ENCODE measurements at places on chromosomes 7 and 10.

DNA sequence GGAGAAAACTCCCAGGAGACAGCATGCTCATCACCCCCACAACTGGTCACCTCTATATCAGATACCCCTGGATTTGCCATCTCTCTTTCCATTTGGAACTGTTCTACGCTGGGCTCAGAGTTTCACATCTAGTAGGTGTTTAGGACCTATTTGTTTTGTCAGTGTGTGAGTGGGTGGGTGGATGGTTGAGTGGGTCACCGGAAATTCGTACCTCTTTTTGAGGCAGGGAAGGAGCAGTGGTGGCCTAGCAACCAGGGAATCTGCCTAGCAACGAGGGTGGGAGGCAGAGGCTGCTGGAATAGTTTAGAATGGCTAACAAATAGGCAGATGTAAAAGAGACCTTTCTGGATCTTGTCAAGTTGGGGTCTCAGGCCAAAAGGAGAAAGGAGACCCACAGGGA, 23.2 kb upstream of the SLF2 start:
- no peak for DNase-seq

GRCh38 chr10:117161386-117162033, 23.4 kb upstream of the VAX1 start:
- DNase-seq = no peak

DNA sequence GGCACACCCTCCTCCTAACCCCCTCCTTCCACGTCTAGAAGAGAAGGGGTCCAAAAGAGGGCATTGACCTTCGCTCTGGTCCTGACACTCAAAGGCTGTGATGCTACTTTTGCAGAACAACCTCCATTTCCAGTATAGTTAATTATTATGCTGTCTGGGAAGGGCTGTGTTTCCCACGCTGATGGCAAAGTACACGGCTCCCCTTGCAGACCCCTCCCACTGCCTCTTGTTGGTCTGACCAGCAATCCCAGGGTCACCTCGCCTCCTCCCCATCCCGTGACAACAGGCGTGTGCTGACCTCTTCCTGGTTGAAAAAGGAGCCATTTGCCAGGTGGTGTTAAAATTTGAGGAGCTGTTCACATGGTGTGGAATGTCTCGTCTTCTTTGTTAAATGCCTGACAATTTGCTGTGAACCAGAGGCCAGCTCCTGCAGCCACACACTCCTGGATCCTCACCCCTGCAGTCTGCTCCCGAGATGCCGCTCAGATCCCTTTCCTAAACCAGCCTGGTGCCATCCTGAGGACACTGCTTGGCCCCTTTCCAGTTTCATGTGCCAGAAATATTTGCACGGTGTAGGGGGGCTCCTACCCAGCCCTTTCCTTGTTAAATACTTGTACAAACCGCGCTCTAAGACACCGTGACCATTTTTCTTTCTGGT, 321.7 kb downstream of the WDR37 start:
- no peak for DNase-seq

- DNase-seq = no peak
These were observed 990.3 kb downstream of the KCNMA1 start for GRCh38 chr10:76647301-76647700.

GRCh38 chr7:5500056-5500776, 76.6 kb upstream of the TNRC18 start:
- DNase-seq = no peak

- peak; percentile 8 for DNase-seq
These were observed 43.5 kb downstream of the VTI1A start for GRCh38 chr10:112490545-112490944.

DNA sequence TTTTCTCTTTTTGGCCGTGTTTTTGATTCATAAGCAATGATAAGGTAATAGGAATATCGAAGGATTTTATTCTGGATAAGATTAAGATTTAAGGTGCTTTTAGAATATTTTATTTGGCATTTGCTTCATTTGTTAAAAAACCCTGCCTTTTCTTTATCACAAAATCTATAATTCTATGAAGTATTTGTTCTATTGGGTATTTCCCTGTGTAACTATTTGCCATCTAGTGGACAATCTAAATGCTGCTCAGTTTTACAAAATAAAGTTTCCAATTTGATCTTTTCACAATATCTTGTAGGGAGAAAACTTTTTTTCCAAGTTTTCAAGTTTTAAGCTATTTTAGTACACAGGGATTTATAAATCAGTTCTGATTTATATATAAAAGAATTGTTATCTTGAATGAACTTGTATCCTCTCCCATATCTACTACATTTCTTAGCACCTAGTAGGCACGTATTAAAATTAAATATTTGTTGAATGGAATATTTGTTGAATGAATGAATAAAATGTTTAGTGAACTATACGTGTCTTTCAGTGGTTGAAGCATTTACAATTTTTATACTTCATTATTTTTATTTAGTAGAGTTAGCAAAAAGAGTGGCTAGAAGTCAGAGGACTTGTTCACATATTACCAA, 26.5 kb downstream of the ANKRD7 start:
- no peak for DNase-seq

- no peak for DNase-seq
These were observed 24.6 kb upstream of the INMT start for GRCh38 chr7:30727061-30727945.

DNA sequence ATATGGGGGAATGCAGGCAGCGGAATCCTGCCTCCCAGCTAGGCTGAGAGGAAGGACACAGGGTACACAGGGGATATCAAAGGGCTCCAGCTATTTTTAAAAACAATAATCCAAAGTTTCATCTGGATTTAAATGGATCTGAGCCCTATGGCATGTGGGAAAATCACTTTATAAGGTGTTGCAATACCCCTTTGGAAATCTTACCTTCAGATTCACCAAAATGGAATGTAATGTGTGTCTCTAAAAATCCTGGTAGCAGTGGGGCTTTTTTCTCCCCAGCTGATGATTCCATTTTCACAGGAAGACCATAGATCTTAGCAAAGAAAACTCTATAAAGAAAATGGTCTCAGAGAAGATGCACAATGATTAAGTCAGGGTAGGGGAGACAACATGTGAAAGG, 722.2 kb downstream of the PARD3 start:
- DNase-seq = no peak

- DNase-seq = no peak
These were observed 41.4 kb upstream of the ANLN start for GRCh38 chr7:36348256-36348655.

- DNase-seq = peak; percentile 81
These were observed 29.8 kb upstream of the WAC start for GRCh38 chr10:28503114-28503513.

DNA sequence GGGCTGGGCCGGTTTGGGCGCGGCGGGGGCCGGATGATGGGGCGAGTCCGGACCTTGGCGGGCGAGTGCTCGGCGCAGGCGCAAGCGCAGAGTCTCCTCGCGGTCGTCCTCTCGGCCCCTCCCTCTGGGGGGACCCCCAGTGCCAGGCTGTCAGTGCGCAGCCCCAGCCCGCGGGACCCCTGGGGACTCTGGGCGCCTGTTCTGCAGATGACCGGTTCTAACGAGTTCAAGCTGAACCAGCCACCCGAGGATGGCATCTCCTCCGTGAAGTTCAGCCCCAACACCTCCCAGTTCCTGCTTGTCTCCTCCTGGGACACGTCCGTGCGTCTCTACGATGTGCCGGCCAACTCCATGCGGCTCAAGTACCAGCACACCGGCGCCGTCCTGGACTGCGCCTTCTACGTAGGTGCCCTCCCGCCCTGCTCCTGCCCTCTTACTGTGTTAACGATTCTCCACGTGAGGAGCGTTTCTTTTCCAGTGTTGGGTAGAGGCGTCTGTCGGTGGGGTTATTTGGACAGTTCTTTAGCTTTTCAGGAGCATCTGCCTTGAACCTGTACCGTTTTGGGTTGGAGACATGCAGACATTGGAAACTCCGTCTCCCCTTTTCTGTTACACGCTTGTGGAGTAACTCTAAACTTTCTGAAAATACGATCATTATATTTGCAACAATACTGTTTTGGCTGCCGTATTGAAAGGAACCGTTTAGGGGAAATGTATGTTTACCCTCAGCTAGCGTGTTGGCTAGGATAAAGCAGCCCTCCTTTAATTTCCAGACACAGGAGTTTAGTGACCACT, 706 bp downstream of the BUB3 start:
- no peak for DNase-seq

GRCh38 chr10:117723343-117723742, 180.8 kb downstream of the EMX2 start:
- no peak for DNase-seq

- no peak for DNase-seq
These were observed 172.0 kb downstream of the ZEB1 start for GRCh38 chr10:31490858-31491504.

DNA sequence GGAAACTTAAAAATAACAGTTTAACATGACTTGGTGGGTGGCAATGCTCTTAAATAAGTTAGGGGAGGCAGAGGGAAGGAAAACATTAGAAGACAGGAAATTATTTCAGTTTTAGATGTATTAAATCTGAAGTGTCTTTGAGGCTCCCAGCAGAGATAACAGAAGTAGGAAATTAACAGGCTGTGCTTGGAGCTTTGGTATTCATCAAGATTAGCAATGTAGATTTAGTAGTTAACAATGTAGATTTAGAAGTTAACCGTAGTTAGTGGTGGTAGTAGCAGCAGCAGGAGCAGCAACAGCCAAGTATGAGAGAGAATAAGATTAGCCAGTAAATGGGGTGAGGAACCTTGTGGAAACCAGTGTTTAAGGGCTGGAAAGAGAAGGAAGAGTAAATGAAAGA, 48.7 kb upstream of the UBN2 start:
- no peak for DNase-seq

- no peak for DNase-seq
These were observed 39.6 kb upstream of the PROSER2 start for GRCh38 chr10:11783558-11783865.

- DNase-seq = no peak
These were observed 210.4 kb downstream of the PRPF18 start for GRCh38 chr10:13797164-13797563.

- DNase-seq = no peak
These were observed 145.3 kb downstream of the MAGI2 start for GRCh38 chr7:79308192-79308591.

GRCh38 chr10:116637830-116638229, 17.1 kb downstream of the PNLIPRP2 start:
- no peak for DNase-seq

GRCh38 chr7:108503112-108504026, 22.6 kb downstream of the PNPLA8 start:
- no peak for DNase-seq

DNA sequence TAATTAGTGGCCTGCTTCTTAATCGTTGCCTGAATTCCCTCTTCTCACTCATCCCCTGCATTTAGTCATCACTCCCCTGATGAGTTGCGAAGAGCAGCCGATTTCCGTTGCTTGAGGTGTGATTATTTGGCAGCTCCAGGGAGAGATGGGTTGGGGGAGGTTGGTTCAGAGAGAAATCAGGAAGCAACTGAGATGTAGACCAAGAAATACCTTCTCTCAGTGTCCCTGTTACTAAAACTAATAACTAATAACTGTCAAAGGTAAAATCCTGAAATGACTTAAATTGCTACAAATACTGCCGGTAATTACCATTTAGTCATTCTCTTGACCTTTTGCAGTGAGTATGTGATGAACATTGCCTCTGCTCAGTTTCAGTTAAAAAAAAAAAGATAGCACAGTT, 76.9 kb downstream of the ELMO1 start:
- no peak for DNase-seq
